ENCODE measurements at places on chromosomes 5 and 9.

DNA sequence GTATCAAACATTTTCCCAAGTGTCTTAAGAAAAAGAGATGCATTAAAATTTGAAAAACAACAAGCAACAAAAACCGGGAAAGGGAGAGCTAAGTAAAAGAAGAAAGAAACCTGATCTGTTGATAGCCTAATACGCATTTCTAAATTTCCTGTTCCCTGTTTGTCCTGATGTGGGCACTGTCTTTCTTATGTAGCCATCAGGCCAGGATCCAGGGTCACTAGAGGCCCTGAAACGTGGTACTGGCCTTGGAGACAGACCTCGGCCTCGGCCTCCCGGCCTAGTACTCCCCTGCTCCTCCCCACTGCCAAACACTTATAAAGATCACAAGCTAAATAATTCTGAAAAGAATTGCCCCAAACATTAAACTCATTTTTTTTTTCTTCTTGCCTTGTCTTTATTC, 547.2 kb downstream of the IRX1 start:
- DNase-seq = no peak

DNA sequence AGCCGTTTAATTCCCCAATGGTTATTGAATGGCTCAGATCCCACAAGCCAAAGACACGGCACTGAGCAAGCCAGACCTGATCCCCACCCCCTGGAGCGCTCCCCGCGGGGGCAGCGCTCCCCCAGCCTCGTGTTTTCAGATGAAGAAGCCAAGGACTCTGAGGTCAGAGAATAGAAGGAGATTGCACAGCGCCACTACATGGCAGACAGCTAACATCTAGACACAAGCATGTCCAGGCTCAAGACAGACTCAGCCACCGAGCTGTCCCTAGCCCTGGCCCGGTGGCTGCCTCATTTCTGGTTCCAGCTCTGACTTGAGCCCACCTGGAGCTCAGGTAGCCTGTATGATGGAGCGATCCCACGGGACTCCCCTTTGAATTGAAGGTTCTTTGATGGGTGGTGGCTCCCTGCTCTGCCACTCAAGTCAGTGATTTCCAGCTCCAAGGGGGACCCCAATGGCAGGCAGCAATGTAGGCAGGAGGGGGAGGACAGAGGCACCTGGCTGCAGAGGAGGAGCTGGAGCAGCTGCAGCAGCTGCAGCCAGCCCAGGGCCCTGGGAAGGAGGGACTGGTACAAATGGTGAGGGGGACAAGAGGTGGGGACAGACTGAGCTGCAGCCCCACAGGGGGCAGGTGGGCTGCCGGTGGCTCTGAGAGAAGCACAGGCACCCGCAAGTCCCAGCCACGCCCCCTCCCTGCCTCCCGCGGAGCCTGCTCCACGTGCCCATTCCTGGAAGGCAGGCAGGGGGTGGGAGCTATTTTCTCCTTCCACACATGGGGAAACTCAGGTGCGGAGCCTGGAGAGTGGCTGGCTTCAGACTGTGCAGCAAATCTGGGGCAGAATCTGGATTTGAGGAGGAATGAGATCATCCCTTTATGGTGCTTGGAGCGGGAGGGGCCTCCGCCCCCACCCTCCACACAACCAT, 40.2 kb downstream of the NTNG2 start:
- no peak for DNase-seq

- no peak for DNase-seq
Observed at GRCh38 chr5:167814828-167815227, 476.6 kb upstream of the WWC1 start.

DNA sequence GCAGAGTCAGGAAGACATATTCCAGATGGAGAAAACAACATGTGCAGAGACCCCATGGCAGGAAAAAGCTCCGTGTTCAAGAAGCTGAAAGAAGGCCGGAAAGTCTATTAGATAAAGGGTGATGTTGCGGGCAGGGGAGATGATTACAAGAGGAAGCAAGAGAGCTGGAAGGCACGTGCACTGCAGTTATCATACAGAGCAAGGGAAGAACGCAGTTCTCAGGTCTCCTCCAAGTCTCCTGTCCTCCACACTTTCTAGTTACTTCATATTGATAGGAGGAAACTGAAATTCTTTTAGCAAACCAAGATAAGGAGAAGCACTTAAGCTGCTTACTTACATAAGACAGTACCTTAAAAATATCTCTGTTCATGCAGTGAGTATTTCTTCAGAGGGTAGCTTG, 58.3 kb upstream of the PLPP6 start:
- no peak for DNase-seq

GRCh38 chr5:129377504-129377903, 82.6 kb upstream of the ADAMTS19 start:
- DNase-seq = no peak
